PC-9 (cell line): ENCODE measurements at places on chromosomes 11 and 22.

DNA sequence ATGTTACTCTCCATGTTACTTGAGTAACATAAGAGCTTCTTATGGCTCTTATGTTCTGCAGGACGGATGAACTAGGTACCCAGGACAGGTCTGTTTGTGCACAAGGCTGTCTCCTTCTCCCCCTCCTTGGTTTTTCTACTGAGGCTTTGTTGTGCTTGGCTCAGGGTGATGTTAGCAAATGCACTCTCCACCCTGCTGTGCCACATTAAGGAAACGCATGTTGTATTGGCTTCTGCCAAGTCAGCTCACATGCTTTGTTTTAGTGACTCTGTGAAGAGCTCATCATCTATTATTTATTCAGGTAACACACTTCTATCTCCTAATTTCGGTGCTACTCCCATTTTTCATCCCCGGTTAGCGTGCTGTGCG is 108.3 kb downstream of the PTPRJ start:
- no peak overlapping the region for H3K27ac ChIP-seq
- H3K36me3 ChIP-seq: no peaks in the 10 kb centered on the region
- no peak for DNase-seq
- no peak overlapping the region for H3K4me3 ChIP-seq

GRCh38 chr11:119976805-119977560 is 160.9 kb downstream of the TRIM29 start:
- no peak overlapping the region for H3K4me3 ChIP-seq
- no peak overlapping the region for H3K27ac ChIP-seq
- DNase-seq: no peak
- no peaks in the 10 kb centered on the region for H3K36me3 ChIP-seq

DNA sequence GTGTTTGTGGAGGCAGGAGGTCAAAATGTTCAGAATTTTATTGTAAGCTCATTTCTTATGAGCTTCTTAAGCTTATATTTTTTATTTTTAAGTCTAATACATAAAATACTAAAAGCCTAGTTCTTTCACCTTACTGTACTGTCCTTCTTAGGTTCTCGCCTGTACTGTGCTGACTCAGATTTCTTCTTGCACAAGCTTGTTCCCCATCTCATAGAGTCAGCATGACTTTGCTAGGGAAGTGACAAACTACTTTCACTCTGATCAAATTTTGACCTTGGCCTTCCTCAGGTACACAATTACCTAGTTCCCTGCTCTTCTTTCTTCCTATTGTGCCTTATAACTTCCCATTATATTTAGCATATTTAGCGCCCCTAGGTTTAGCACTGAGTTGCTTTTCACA is 81.5 kb downstream of the STK33 start:
- no peaks in the 10 kb centered on the region for H3K36me3 ChIP-seq
- no peaks in the 10 kb centered on the region for H3K27me3 ChIP-seq
- H3K4me1 ChIP-seq: no peaks in the 10 kb centered on the region

- H3K27ac ChIP-seq: no peak overlapping the region
- H3K4me3 ChIP-seq: no peak overlapping the region
- H3K4me1 ChIP-seq: no peaks in the 10 kb centered on the region
- H3K36me3 ChIP-seq: no peaks in the 10 kb centered on the region
- no peak for DNase-seq
These were observed 92.9 kb downstream of the DYNC2H1 start for GRCh38 chr11:103202048-103202651.

- H3K4me1 ChIP-seq: no peaks in the 10 kb centered on the region
- H3K36me3 ChIP-seq: peaks cover 13% of the 10 kb centered on the region
These were observed 8.8 kb downstream of the MISFA start for GRCh38 chr11:18608376-18608775.

- H3K4me1 ChIP-seq: peaks cover 15% of the 10 kb centered on the region
- H3K4me3 ChIP-seq: no peak overlapping the region
- H3K27me3 ChIP-seq: no peaks in the 10 kb centered on the region
- no peak overlapping the region for H3K27ac ChIP-seq
These were observed 28.2 kb downstream of the HEPHL1 start for GRCh38 chr11:94049351-94049750.

DNA sequence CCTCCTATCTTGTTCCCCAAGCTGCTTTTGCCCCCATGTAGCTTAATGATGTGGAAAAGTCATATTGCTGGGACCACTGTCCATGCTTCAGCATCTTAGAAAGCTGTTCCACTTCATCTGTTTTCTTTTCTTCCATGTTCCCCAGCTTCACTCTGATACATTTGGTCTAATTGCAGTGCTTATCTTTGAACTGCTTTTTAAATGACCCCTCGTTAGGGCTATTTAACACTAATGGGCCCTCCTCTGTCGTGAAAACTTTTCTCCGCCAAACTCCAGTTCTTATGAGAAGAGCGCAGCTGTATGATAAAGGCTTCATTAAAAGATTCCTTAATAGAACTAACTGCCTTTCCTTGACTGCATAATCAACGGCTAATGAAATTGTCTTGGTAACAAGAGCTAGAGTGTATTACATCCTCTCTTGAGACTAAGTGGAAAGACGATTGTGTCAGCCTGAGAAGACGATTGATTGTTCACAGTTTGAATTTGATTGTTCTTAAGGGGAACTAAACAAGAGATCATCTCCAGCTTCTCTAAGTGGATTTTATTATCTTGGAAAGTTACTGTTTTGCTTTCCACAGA is 165.0 kb upstream of the MTNR1B start:
- DNase-seq: no peak
- no peaks in the 10 kb centered on the region for H3K4me1 ChIP-seq
- H3K4me3 ChIP-seq: no peak overlapping the region
- no peaks in the 10 kb centered on the region for H3K36me3 ChIP-seq

DNA sequence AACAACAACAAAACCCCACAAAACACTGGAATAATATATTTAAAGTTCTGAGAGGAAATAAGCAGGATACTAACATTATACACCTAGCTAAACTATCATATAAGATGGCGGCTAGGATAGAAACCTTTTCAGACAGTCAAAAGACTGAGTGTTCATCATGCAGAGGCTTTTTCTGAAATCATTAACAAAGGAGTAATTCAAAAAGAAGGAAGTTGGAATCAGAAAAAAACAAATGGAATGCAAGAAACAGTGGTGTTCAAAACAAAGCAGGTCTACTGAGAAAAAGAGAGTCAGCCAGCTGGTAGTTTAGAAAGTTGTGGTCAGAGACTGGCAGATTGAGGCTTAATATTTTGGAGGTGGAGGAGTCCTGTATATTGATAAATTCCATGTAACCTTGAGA is 30.1 kb upstream of the ZBTB44 start:
- no peak overlapping the region for H3K4me3 ChIP-seq
- no peaks in the 10 kb centered on the region for H3K36me3 ChIP-seq
- no peak overlapping the region for H3K27ac ChIP-seq
